ENCODE measurements at places on chromosomes 1 and 21.

DNA sequence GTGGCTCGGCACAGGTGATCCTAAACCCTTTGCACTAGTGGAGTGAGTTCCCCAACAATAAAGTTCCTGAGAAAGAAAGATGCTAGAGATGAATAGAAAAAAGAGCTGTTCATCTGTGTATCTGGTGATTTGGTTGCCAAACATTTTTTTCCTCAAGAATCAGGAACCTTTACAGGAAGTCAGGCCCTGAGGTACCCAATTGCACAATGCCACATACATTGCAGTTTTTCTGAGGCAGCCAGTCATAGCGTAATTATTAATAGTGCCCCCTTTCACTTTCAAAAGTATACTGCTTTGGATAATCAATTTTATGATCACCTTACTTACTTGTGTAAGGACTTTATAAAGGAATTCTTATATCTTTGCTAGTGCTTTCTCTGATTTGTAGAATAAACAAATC is 346.3 kb upstream of the POU3F1 start:
- no peak for DNase-seq

DNA sequence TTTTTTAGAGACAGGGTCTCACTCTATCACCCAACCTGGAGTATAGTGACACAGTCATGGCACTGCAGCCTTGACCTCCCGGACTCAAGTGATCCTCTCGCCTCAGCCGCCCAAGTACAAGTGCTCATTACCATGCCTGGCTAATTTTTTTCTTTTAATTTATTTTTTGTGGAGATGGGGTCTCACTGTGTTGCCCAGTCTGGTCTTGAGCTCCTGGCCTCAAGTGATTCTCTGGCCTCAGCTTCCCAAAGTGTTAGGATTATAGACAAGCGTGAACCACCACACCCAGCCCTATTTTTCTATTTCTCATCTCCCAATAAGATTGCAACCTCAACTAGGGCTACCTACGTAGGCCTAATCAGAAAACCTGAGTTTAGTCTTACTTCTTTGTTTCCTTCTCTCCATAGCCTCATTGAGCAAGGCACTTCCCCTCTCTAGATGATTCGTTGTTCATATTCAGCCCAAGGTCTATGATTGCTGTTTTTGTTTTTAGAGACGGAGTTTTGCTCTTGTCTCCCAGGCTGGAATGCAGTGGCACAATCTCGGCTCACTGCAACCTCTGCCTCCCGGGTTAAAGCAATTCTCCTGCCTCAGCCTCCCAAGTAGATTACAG is 1.1 kb upstream of the KPNA6 start:
- DNase-seq = no peak

DNA sequence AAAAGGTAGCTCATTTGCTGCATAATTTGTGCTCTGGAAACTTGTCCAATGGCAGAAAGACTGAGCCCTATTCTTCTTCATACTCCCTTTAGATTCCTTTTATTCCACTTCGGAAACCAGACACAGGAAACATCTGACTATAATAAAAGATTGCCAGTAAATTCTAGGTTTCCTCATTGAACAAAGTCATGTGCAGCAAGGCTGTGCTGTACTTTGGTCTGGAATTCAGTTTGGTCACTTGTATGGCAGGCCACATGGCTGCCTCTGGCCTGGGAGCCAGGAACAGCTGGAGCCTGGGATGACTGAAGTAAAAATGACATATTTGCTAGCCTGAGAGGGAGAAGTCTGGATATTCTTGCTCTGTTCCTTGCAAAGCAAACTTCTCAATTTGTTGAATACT is 79.6 kb downstream of the ST3GAL3 start:
- no peak for DNase-seq

GRCh38 chr1:103529746-103530145 is 4.2 kb downstream of the RNPC3 start:
- DNase-seq = no peak

- DNase-seq = no peak
These were observed 10.1 kb upstream of the CACYBP start for GRCh38 chr1:174989536-174990220.

Data from stimulated activated CD4-positive, alpha-beta T cell treated with anti-CD3 and anti-CD28 coated beads, TNF-alpha, amount 100 ng/mL, for 4 hours (primary cell).